ENCODE measurements at places on chromosomes 1 and 21.

GRCh38 chr1:201461645-201462441, 7.1 kb downstream of the PHLDA3 start:
- DNase-seq = no peak

- no peak for DNase-seq
These were observed 2.3 kb downstream of the HIPK1 start for GRCh38 chr1:113931451-113931851.

GRCh38 chr1:84265867-84266266, 35.6 kb upstream of the SAMD13 start:
- DNase-seq = no peak

DNA sequence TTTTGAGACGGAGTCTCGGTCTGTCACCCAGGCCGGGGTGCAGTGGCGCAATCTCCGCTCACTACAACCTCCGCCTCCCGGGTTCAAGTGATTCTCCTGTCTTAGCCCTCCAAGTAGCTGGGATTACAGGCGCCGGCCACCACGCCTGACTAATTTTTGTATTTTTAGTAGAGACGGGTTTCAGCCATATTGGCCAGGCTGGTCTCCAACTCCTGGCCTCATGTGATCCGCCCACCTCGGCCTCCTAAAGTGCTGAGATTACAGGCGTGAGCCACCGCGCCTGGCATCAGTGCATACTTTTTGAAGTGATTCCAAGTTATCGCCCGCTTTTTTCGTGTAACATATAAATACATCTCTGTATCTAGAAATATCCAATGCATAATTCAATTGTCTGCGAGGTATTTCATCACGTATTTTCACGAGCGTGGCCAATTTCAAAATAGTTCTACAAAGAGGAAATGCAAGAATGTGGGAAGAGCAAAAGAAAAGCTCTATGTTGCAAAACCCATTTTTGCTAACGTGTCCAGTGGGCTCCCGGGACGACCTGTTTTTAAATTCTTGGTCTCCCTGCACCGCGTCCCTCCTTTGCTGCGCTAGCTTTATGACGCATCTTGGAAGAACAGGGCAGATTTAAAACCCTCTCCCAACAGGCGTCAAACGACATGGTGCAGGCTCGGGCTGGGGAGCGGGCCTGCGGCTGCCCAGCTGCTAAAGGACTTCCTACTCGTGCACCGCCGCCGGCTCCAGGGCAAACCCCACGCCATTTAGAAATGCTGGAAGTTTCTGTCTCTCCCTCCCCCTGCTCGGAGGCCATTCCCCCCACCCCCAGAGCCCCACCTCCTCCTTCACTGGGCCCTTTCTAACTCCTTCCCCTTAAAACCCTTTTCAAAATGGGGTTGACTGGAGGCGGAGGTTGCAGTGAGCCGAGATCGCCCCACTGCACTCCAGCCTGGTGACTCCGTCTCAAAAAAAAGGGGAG, 923 bp upstream of the IFNGR2 start:
- DNase-seq = peak; percentile 56

GRCh38 chr1:209375671-209376365, 207.7 kb upstream of the CAMK1G start:
- no peak for DNase-seq

DNA sequence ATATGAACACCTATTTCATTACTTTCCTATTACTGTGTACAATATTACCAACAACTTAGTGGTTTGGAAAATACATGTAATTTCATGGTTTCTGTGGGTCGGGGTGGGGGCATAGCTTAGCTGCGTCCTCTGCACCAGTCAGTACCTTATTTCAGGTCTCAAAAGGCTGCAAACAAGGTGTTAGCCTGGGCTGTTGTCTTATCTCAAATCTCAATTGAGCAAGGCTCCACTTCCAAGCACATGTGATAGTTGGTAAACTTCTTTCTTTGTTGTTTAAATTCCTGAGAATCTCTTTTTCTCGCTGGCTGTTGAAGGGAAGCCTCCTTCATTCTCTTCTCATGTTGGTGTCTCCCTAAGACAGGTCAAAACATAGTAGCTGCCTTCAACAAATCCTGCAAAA, 485.4 kb downstream of the AMY1C start:
- DNase-seq = no peak

- DNase-seq = peak; percentile 76
These were observed 25.3 kb upstream of the OVAAL start for GRCh38 chr1:180533266-180533987.

DNA sequence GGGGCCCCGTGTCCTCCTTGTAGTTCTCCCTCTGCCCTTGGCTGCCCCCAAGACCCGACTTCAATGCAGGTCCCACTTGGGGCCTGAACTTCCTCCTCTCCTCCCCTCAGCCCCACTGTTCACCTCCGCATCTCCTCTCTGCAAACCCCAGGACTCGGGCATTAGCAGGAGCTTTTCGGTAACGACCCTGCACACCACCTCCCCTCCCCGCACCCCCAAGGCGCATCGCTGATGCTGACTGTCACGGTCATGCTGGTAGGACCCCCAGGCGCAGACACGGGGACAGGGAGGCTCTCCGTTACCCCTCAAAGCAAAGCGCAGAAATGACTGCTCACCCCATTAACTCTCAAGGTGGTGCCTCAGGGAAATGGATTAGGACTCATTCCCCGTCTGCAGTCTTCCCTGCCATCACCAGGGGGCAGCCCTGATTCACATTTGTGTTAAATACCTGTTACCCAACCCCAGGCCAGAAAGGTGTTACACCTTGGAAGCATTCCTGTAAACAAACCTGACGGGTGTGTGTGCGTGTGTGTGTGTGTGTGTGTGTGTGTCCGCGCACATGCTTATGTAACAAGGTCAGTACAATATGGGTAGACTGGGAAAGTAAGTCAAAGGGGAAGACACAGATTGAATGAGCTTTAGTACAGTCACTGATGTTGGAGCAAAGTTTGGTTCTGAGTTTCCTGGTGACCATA, 6.4 kb upstream of the GUCA2B start:
- DNase-seq = peak; percentile 89

DNA sequence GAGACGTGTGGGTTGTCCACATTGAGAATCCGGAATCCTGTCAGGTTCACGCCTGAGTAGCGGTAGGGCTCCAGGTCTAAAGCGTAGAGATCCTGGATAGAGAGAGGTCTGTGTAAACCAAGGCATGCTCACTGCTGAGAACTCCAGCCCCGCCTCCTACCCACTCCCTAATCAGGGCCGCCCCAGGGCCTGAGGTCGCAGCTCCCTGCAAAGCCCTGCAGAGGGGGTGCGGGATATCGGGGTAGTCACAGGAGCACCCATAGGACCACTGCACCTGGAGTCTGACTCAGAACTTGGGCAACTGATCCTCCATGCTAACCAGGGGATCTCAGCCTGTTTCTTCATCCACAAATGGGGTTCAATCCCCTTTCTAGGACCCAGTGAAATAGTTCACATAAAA, 174.4 kb downstream of the GRIK3 start:
- no peak for DNase-seq

- DNase-seq = no peak
These were observed 21.7 kb upstream of the S100A2 start for GRCh38 chr1:153587314-153587713.

GRCh38 chr1:31904339-31905092, 33.7 kb downstream of the PTP4A2 start:
- DNase-seq = no peak

DNA sequence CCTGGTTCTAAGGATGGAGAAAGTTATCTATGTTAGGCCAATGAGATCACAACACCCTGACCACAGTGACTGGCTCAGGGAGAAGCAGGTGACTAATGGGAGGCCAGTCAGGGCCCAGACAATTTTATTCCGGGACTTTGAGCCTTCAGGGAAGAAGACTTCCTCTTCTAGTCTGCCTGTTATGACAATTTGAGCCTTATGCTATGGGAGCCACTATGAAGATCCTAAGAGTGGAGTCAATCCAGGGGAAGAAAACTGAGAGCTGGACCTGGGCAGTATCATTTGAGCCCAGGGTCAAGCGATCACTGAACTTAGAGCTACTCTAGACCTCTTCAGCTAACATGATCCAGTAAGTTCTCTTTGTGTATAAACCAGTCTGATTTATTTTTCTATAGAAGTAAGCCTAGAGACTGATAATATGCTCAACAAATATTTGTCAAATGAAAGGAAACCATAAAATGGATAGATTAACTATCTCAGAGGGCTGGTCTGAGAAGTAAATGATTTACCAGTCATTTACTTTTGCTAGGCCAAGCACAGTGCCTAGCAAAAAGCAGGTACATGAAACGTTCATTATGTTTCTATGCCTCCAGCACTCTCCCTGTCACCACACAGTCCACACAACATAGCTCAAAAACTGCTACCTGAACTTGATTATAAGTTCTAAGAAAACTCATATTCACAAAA, 4.2 kb upstream of the C1orf141 start:
- DNase-seq = no peak

GRCh38 chr1:58063095-58063494, 483.4 kb downstream of the OMA1 start:
- DNase-seq = no peak

GRCh38 chr1:12546771-12547585, 71.0 kb downstream of the DHRS3 start:
- DNase-seq = no peak

GRCh38 chr21:27423038-27423437, 456.1 kb upstream of the ADAMTS5 start:
- no peak for DNase-seq

All from WTC11 (cell line).